Vagina (tissue), 2 donors: ENCODE measurements at places on chromosomes 5 and 9. TPM values are rescaled to one million over a fixed set of nuclear protein-coding genes. Genes with fewer than 3 reads are reported as not detected.

DNA sequence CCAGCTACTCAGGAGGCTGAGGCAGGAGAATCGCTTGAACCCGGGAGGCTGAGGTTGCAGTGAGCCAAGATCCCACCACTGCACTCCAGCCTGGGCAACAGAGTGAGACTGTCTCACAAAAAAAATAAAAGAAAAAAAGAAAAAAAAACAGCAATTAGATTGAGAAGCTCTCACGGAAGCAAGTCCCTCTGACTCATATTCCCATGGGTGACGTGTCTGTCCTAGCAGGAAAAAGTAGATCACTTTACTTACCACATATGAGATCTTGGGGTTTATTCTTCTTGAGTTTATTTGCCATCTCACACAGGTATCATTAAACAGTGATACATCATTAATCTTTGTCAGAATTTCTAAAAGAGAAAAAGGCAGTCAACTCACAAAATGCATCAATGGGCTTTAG, 62.6 kb downstream of the SUSD1 start:
- no peak for DNase-seq

DNA sequence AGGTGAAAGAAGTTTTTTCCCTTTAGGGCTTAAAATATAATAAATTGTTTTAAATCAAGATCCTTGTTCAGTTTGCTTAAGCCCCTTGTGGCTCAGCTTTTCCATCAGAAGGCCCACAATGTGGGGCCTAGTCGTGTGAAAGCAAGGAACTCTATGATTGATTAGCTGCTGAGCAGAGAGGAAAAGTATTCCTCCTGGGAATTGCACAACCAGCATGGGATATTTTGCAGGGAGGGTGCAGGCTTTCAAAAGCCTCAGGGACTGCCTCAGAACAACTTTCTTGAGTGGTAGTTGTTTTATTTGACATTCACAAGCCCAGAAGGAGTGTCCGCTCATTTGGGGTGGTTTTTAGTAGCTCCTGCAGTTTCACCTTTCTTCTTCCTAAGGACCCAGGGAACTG, 19.8 kb downstream of the TTC23L start:
- DNase-seq, result no peak

DNA sequence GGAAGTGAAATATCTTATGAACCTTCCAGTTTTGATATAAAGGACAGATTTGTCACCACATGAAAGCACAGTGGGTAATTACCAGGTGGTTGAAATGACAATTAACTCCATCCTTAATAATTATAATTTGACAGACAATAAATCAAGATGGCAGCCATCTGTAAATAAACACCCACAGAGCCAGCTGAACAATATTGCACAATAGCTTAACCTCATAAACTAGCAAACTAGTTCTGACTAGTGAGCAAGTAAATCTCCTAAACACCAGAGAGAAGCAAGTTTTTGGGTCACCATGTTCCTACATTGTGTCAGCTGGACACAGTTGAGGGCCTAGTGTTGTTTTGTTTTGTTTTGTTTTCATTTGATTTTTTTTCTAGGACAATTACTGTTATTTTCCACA, 577.4 kb downstream of the ACTL7B start:
- DNase-seq, result no peak

MEF2C gene
- total RNA-seq, result 22.3 TPM

ISL1 gene
- total RNA-seq, result 25.0 TPM

STPG3 gene
- not detected for total RNA-seq
